CD8-positive, alpha-beta memory T cell (primary cell): ENCODE measurements at places on chromosomes 13 and 19.
A peak's percentile ranks its signal among the peaks of the same experiment; 100 is the strongest.

DNA sequence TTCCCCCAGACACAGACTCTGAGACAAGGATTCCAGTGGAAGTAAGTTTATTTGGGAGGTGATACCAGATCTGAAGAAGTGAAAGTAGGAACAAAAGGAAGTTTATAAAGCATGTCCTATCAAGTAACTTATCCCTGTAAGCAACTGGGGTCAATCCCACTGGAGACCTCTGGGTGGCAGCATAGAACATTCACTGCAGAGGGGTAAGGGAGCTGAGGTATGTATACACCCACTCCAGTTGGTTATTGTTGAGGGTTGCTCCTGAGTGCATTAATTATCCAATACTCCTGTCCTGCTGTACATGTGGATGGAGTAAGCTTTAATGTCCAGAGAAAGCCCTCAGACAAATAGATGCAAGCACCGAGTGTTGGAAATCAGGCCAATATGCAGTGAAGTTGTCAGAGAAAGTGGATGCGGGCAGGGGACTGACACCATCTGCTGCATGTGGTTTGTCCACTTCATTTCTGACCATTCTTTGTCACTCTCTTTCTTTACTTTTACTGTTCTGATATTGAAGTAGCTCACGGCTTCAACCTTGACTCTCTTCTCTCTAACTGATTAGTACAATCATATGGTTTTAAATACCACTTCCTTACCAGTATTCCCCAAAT, 46.7 kb downstream of the NOTCH3 start:
- no peaks in the 10 kb centered on the region for H3K4me1 ChIP-seq
- no peak for DNase-seq
- H3K4me3 ChIP-seq: no peak overlapping the region
- H3K36me3 ChIP-seq: no peaks in the 10 kb centered on the region

- no peak for DNase-seq
- no peak overlapping the region for H3K4me3 ChIP-seq
- no peaks in the 10 kb centered on the region for H3K36me3 ChIP-seq
- H3K4me1 ChIP-seq: peaks cover 10% of the 10 kb centered on the region
- no peaks in the 10 kb centered on the region for H3K27me3 ChIP-seq
Observed at GRCh38 chr13:99129050-99129449, 71.6 kb upstream of the UBAC2 start.

DNA sequence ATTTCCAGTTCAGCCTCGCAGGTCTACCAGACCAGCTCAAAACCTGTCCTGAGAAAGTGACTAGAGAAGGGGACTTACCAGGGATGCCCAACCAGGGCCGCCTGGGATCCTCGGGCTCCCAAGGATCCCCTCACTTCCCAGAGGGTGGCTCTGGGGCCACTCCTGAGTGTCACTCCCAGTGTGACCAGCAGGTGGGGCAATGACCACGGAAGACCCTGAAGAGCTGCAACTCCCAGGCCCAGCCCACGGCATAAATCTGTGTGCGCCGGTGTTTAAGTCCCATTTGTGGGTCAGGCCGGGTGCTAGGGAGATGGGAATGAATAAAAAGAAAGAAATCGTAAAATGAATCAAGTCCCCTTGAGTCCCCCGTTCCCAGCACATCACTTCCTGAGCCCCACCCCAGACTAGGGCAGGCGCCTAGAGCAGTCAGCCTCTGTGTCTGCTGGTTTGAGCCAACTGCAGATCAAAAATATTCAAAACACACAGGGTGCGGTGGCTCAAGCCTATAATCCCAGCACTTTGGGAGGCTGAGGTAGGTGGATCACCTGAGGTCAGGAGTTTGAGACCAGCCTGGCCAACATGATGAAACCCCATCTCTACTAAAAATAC, 10.7 kb downstream of the PTGIR start:
- H3K27me3 ChIP-seq: no peaks in the 10 kb centered on the region
- peaks cover 5% of the 10 kb centered on the region for H3K36me3 ChIP-seq
- H3K4me1 ChIP-seq: peaks cover 80% of the 10 kb centered on the region
- H3K4me3 ChIP-seq: no peak overlapping the region
- DNase-seq: peak; percentile 86

- H3K27me3 ChIP-seq: no peaks in the 10 kb centered on the region
- peak within 1 kb of the TSS; percentile 31 for H3K27ac ChIP-seq
Observed at GRCh38 chr19:38387550-38388348, at the start of gene GGN. Gene GGN, minus strand, starts transcription at chr19:38388034. Its CDS starts 773 bp downstream, at chr19:38387261.

DNA sequence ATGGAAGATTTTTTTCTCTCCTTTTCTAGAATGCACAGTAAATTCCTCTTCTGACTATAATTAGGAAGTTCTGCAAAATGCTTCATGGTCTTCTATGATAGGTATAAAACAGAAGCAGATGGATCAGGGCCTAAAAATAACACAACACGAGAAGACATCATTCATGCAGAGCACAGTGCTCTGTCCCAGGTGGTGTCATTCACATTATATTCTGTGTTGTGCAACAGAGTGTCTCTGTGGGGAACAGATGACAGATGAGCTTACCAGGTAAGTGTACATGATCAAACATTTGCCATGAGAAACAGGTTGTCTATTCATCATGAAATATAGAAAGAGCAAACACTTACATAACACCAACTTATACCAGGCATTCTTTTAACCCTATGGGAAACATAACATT, 288.3 kb downstream of the KCTD12 start:
- H3K27ac ChIP-seq: no peak overlapping the region
- DNase-seq: no peak
- no peak overlapping the region for H3K4me3 ChIP-seq
- H3K27me3 ChIP-seq: no peaks in the 10 kb centered on the region
- no peaks in the 10 kb centered on the region for H3K4me1 ChIP-seq

- H3K4me1 ChIP-seq: no peaks in the 10 kb centered on the region
- no peak overlapping the region for H3K27ac ChIP-seq
- no peaks in the 10 kb centered on the region for H3K27me3 ChIP-seq
- H3K36me3 ChIP-seq: no peaks in the 10 kb centered on the region
- no peak overlapping the region for H3K4me3 ChIP-seq
- DNase-seq: no peak
Observed at GRCh38 chr13:87035526-87035925, 635.6 kb upstream of the SLITRK5 start.

DNA sequence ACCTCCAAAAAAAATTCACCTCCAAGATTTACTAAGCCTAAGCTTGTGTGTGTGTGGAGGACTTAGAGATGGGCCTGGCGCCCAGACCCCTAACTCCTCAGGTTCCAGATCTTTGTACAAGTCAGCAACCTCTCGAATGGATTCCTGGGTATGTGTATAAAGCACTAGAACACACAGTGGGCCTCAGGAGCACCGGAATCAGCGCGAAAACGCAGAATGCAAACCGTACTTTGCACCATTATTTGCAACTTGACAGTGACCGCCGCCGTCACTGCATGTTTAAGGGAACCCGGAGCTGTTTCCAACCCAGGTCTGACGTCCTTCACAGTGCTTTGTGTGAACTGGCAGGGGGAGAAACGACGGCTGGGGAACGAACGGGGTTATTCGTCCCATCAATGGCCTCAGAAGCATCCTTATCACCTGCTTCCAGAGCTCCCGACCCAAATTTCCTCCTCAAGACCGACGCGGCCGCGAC, 688 bp downstream of the ZNF606 start:
- DNase-seq: no peak
- H3K27ac ChIP-seq: peak overlapping the region; percentile 73
- peaks cover 32% of the 10 kb centered on the region for H3K4me1 ChIP-seq

DNA sequence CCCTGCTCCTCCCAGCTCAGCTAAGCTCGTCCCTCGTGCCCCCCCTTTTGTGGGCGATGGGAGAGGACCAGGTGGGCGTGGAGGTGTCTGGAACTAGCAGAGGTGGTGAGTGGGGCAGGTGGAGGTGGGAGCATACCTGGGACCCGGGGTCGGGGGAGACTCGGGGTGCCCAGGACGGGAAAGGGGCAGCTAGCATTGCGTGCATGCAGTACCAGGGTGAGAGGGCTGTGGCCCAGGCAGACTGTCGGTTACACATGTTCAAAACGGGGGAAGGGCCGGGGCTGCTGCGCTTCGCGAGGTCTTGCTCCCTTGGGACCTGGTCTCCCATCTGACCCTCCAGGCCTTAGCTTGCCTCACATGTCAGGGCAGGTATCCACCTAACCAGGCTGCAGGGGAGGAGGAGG, 9.1 kb downstream of the TLE5 start:
- no peak for DNase-seq
- H3K4me3 ChIP-seq: no peak overlapping the region
- H3K4me1 ChIP-seq: peaks cover 46% of the 10 kb centered on the region
- H3K27me3 ChIP-seq: no peaks in the 10 kb centered on the region

GRCh38 chr13:24725379-24725778, 38.6 kb upstream of the RNF17 start:
- no peaks in the 10 kb centered on the region for H3K36me3 ChIP-seq
- H3K4me1 ChIP-seq: no peaks in the 10 kb centered on the region
- H3K27me3 ChIP-seq: no peaks in the 10 kb centered on the region
- no peak for DNase-seq
- no peak overlapping the region for H3K27ac ChIP-seq
- no peak overlapping the region for H3K4me3 ChIP-seq

GRCh38 chr19:4183967-4184717, 1.7 kb downstream of the ANKRD24 start:
- H3K27ac ChIP-seq: no peak overlapping the region
- no peak overlapping the region for H3K4me3 ChIP-seq
- no peak for DNase-seq
- no peaks in the 10 kb centered on the region for H3K36me3 ChIP-seq
- H3K27me3 ChIP-seq: no peaks in the 10 kb centered on the region

DNA sequence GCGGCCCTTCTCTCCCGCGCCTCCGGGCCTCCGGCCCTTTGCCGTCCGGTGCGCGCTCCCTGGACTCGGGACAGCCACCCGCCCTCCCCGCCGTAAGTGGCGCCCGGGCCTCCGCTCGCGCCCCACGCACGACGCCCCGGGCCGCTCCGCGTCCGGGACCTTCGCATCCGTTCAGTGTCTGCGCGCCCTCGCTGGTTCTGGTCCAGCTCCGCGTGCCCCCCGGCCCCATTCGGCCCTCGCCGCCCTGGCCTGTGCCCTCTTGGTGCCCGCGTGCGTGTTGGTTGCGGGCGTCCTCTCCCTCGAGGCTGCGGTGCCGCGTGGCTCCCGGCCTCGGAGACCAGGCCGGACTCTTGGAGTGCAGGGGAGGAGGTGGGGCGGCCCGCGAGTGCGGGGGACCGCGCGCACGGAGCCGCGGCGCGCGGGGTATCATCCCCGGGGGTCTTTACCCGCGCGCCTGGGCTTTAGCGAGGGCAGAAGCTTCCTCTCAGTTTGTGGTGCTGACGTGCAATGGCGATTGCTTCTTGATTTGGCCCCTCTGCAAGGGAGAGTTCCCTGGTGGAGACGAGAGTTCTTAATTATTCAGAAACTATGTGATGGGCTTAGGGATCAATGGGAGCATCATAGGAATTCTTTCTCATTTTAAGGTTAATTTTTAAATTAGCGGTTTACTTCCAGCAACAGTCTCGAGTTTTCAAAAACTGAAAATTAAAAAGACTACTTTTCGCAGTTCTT, 757 bp downstream of the WASF3 start:
- peaks cover 11% of the 10 kb centered on the region for H3K27me3 ChIP-seq
- DNase-seq: no peak
- no peak overlapping the region for H3K27ac ChIP-seq

GRCh38 chr13:109778102-109778542, 8.3 kb downstream of the IRS2 start:
- peaks cover 48% of the 10 kb centered on the region for H3K4me1 ChIP-seq
- H3K4me3 ChIP-seq: no peak overlapping the region
- H3K27me3 ChIP-seq: no peaks in the 10 kb centered on the region

DNA sequence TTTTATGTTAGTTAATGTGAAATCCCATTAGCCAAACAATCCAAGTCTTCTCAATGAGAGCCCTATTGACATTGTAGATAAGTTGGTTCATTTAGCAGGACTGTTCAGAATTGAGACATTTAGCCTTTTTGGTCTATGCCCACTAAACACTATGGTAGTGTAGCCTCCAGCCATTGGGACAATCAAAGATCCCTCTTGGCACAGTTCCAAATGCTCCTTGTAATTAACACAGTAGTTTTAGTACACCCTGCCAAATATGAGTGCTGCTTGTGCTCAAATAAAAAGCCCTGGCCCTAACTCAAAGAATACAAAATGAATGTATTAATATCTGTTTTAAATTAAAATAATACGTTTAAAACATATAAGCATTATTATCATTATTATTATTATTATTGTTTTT, 15.4 kb upstream of the FAM216B start:
- H3K4me1 ChIP-seq: no peaks in the 10 kb centered on the region
- no peaks in the 10 kb centered on the region for H3K36me3 ChIP-seq
- no peaks in the 10 kb centered on the region for H3K27me3 ChIP-seq
- no peak overlapping the region for H3K4me3 ChIP-seq

DNA sequence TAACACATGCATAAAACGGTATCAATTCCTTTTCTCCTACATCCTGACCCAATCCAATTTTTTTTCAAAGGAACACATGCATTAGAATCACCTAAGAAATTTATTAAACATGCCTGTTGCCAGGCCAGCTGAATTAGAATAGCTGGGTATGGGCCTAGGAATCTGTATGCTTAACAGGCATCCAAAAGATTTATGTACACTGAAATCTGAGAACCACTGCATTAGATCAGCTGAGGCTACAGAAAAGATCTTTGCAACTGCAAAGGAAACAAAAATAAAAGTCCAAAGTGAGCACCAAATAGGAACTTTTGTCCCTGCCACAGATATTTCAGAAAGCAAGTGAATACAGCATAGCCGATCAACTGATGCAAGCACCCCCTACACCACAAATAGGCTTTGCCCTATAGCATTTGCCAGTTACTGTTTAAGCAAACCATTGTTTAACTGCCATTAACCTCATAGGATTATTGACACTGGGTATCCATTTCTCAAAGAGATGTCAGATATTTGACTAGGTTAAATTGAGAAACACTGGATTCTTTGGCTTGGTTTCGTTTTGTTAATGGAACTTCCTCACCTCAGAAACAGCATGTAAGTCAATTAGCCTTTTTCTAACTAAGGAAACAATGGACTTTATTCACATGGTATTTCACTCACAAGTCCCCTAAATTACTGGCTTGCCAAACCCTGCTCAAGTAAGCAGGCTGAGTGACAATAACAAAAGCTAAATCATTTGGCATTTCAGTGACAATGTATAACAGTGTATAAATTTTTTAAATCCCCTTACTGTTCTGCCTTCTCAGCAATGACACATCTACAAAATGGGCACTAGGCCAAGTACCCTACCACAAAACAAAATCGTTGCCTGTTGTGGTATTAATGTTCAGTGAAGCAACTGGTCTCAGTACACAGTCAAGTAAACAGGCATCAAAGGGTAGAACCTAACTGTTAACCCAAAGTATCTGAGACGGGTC, 67.8 kb downstream of the SUCLA2 start:
- H3K27me3 ChIP-seq: no peaks in the 10 kb centered on the region
- no peak for DNase-seq
- no peaks in the 10 kb centered on the region for H3K4me1 ChIP-seq
- no peak overlapping the region for H3K27ac ChIP-seq

DNA sequence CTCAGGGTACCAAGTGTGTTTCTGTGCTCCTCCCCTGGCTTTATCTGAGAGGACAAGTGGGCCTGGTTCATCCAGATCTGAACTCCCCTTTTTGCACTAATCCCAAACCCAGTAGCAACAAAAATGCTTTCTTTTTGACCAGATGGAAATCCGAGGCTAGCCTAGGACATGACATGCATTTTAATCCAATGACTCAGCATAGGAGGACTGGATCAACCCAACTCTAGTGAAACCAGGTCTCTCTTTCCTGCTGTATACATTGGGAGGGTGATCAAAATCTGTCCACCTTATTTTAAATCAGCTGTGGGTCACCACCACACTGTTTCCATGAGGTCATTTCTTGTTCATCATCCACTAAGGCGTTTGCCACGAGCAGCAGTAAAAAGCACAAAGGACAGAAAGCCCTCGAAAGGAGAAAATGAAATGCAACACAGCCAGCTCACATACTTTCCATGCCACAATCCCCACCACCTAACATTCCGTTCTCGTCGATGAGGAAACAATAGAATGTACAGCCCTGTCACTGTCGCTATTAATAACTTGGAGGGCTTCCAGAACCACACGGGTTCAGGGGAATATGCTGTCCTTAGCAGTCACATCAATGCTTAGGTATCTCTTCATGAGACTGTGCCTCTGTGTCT, 543.0 kb downstream of the IRS2 start:
- DNase-seq: no peak
- H3K36me3 ChIP-seq: no peaks in the 10 kb centered on the region
- H3K4me1 ChIP-seq: no peaks in the 10 kb centered on the region
- H3K27ac ChIP-seq: no peak overlapping the region
